Tracheal epithelial cell (primary cell): ENCODE measurements at places on chromosomes 4 and X. TPM values are rescaled to one million over a fixed set of nuclear protein-coding genes. Genes with fewer than 3 reads are reported as not detected.

Gene GAGE13
- total RNA-seq: not detected in 2 replicates

Gene OPRPN
- total RNA-seq: not detected in 2 replicates

Gene PHEX
- total RNA-seq: 4.3 and 7.0 TPM in 2 replicates

Gene EDA2R
- 1.5 and 2.9 TPM in 2 replicates for total RNA-seq

Gene AMMECR1
- total RNA-seq: 17.1 and 41.3 TPM in 2 replicates
